ENCODE measurements at places on chromosomes 11 and 22.

DNA sequence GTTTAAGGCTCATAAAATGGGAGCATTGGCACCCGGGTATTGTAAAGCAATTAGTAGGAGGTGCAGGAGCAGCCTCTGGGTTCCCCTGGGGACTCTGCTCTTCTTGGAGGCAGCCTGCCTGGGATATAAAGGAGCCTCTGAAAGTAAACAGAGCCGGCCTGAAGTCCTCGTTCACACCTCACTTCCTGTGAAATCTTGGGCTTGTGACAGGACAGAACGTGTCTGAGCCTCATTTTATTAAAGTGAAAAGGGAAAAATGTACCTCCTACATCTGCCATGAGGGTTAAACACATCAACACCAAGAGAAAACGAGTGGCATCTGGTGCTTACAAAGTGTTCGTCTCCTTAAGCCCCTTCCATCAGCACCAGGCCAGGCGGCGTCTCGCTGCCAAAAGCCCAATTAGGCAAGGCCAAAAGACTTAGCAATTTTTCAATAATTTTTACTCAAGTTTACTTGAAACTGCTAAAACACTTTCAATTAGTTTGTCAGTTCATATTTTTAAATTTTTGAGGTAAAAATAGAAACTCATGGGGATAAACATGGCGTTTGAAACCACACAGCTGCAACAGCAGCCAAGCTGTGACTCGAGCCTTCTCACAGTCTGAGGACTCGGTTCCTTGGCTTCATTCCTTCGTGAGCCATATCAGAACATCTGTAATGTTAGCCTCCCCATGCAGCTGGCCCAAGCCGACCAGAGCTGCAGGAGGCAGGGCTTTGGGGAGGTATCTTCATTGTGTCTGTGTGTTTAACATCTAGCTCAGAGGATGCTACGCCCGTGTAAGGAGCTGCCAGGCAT lies 33.6 kb downstream of the MAP6 start:
- peak; percentile 64 for DNase-seq

- DNase-seq = no peak
Measured at GRCh38 chr11:59787255-59787588, 23.4 kb downstream of the MRPL16 start.

GRCh38 chr11:103906291-103906867 lies 130.1 kb upstream of the DDI1 start:
- DNase-seq = no peak

DNA sequence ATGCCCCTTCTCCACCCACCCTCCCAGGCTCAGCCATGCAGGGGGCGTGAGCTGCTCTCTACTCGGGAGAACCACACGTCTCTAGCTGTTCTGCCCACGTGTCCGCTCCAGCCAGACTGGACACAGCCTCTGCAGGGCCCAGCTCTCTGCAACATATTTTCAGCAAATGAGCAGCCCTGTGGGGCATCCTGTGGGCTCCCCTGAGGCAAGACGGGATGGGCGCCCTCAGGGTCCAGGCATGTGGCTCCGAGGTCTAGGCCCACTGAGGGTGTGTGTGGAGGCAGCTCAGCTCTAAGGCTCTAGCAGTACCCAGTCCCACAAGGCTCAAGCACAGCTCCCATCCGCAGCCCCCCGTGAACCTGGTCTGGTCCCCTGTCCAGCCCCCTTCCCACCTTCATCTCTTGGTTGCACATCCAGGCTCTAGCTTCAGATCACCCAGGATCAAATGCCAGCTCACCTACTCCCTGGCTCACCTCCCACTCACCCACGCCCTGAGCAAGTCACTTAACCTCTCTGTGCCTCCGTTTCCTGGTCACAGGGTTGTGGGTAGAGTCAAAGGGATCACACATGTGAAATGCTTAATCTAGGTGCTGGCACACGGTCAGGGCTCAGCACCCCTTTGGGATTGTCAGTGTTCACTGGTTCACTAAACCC lies 57.8 kb upstream of the TCF20 start:
- DNase-seq = no peak

DNA sequence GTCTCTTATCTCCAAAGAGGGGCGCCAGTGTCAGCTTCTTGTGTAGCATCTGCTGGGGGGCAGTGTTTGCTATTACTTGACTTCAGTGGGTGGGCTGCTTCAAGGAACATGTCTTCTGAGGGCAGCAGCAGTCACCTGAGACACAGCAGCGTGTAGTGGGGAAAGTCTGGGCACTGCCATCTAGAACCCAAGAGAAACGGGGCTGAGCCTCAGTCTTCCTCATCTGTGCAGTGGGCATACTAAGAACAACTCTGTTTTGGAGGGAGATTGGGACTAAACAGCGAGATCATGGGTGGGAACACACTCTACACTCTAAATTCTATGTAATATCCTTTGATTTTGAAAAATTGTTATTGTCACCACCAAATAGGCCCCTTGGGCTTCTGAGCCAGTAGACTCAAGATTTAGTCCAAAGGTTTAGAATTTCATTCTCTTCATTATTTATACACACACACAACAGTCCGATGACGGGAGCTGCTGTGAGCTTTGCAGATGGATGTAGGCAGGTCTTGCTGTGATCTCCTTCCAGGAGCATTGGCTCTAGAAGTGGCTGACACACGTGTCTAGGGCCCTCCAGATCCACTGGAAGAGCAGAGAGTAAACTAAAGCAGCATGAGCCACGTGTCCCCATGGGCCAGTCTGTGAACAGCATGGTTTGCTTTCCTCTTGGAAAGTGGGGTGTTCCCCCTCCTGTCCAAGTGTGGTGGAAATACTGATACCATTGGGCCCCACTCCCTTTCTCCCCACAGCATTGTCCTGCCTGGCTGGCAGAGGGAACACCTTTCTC lies 51.8 kb downstream of the TRAF6 start:
- no peak for DNase-seq

DNA sequence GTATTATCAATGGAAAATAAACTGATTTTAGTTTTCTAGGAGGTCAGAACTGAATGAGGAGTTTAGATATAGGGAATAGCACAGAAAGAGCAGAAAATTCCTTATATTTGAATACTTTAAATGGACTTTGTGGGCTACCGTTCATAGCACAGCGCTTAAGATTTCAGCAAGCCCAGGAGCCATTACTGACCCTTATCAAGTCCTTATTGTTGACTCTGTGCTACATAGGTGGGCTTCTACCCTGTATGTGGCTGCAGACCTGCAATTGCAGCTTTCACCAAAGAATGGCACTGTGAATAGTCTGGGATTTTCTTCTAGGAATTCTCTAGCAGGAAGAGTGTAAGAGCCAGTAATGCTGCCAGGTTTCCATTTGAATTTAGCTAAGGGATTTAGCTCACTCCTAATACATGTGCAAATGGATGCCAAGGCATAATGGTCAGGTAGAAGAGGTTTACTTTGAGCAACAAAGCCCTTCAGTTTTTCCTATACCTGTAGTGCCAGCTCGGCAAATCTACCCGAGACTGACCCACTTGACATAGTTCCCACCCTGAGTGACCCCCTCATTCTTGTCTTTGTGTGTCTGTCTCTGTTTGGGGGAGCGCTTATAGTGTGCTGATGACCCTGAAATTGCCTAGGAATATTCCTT lies 42.5 kb upstream of the DLAT start:
- DNase-seq = no peak

GRCh38 chr22:40597526-40598430 lies 38.7 kb downstream of the MRTFA start:
- no peak for DNase-seq

DNA sequence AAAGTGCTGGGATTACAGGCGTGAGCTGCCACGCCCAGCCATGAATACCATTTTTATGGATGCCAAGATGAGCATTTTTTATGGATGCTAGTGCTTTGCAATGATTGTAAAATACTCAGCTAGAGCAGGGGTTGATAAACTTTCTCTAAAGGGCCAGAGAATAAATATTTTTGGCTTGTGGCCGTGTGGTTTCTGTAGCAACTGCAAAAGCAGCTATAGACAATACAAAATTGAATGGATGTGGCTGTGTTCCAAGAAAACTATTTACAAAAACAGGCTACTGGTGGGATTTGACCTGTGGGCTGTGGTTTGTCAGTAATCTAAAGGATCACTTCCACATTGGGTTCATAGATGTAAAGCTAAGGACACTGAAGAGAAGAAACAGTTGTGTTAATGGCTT lies 56.0 kb downstream of the COMMD9 start:
- no peak for DNase-seq

GRCh38 chr11:62340269-62340901 lies 3.1 kb downstream of the ASRGL1 start:
- no peak for DNase-seq

DNA sequence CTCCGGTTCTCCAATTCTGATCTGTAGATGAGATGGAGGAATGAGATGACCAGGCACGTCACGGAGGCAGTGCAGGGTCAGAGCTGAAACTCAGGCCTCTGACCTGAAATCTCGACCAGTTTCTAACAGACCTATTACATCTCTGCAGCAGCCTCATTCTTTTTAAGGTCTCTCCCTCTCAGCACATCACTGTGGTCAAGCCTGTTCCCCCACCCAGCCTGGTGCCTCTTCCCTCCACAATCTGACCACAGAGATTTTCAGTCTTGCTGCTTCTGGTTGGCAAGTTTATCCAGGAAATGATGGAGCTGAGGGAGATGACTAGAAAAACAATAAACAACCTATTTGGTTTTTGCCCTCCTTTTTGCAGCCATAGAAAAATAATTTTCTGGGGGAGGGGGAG lies 9.5 kb downstream of the GRAMD1B start:
- no peak for DNase-seq

- DNase-seq = no peak
Measured at GRCh38 chr11:30143098-30143705, 87.6 kb upstream of the FSHB start.

DNA sequence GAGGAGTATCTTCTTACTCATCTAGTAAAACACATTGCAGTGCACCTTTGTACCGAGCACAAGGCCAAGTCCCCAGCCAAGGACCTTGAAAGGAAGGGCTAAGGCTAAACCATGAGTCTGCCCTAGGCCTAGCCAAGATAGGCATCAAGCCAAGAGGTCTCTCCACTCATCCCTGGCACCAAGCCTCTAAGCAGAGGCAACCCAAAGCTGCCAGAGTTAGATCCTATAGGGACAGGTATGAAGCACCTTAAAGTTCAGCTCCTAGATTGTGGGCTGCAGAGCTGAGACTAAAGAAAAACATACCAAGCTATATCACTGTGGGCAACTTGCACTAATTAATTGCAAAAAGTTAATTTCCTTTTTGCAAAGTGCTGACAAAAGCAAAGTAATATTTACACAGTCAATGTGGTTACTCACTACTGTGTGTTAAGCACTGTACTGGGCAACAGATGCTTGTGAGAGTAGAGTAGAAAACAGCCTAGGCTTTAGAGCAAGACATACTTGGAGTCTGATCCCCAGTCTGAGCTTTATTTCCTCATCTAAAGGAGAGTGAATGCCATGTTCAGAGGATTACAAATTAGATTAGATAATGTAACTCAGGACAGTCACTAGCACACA lies 7.2 kb downstream of the COA4 start:
- DNase-seq = no peak

- no peak for DNase-seq
Measured at GRCh38 chr22:45993841-45994240, 16.9 kb upstream of the WNT7B start.

DNA sequence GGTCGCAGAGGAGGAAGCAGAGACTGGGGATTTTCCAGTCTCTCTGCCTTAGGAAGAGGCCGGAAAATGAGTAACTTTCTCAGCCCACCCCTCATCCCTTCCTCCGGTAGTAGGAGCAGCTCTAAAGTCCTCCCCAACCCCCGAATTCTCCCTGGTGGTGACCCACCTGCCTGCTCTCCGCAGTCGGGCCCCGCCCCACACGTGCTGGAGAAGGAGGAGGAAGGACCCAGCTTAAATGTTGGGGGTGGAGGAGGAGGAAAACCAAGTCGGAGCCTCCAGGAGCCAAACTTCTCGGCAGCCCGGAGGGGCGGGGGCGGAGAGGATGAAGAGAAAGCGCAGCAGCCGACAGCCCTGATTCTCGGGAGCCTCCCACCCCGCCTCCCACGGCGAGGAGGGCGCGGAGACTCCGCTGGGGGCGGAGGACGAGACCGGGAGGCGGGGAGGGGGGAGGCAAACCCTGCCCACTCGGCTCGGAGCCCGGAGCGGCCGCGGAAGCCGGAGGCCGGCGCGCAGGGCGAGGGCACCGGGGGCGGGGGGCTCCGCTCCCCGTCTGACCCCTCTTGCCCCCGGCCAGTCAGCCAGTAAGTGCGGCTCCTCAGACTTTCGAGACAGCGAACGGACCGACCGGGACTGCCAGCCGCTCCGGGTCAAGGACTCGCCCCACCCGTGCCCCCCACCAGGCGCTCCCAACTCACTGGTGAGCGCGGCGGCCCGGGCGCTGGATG lies at the start of gene TPBGL:
TPBGL (plus strand) TSS at position 464 of the 725 bp plus-strand sequence. CDS start 276 bp downstream, outside the sequence.
- no peak for DNase-seq

DNA sequence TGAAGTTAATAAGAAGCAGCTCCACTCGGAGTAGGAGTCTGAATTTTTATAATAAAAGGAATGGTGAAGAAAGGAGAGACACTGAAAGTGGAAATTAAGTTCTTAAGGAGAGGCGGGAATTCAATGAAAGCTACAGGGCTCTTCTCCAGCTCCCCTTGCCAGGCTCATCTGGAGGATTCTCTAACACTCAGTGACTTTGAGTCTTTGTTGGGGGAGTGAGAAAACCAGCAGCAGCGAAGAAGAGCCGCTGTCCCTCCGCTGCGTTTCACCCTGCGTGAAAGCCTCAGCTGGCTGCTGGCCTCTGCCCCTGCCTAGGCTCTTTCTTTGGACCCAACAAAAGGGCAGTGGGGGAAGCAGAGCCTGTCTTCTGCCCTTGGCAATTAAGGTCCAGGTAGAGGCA lies 113.0 kb downstream of the NTM start:
- no peak for DNase-seq

DNA sequence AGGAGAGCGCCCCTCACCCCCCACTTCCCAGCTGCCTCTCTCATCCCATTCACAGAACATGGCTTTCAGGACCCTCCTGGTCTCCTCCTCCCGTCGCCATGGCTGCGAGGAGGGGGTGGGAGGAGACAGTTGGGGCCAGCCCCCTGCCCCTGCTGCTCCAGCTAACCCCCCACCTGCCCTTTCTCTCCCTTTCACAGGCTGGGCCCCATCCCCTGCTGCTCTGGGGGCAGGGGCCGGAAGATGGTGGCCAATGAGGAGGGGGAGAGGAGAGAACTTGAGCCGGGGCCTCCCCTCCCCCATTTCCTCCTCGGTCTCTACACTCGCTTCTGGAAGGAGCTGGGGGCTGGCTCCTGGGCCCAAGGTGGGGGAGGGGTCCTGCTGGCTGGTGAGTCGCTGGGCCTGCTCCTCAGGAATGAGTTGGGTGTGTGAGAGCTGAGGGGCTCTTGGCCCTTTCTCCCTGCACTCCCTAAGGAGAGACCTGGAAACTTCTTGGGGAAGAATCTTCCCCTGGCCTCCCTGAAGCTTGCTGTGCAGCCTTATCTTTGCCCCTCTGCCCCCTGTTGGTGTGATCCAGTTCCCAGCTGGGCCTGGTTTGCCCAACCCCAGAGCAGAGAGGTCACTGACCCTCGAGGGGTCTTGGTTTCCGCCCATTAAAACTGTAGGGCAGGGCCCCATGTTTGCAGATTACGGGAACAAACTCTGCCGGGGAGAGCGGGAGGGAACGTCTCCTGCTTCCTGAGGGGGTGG lies 10.2 kb downstream of the YPEL4 start:
- no peak for DNase-seq

GRCh38 chr11:444396-445144 lies 2.8 kb upstream of the ANO9 start:
- no peak for DNase-seq

- DNase-seq = no peak
Measured at GRCh38 chr22:22111267-22111751, 128.7 kb upstream of the TOP3B start.
